ENCODE measurements at places on chromosomes 12 and 14.

GRCh38 chr14:36271939-36272907 lies 48.2 kb downstream of the MBIP start:
- no peak for DNase-seq

GRCh38 chr14:106248321-106249192 lies 722.2 kb downstream of the TMEM121 start:
- no peak for DNase-seq

DNA sequence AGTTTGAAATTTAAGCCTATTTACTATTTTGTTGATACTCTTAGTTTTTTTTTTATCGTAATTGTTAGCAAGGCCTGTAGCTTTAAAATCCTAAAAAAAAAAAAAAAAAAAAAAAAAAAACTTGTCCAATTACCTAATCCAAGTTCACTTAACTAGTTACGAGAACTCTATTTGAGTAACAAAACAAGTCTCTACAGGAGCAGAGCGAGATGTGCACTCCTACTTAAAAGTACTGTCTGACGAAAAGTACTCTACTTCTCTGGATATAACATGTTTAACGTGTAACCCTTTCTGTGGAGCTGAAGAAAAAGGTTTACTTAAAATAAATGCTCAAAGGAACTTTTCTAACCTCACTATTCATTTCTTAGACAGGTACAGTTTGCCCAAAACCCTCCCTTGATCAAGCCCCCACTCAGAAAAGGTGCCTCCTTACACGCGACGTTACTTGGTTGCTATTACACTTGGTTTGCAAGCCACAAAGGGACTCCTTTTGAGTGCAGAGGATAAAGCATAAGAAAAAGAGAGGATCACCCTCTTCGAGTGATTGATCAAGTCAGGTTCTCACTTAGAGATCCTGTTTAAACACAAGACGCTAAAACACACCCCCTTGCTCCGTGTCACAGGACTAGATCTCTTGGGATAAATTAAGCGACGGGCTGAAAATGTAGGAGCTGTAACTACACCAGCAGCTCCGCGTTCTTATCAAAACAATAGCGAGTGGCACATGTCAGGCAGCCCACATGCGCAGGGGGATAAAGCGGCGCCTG lies 2.2 kb downstream of the BAZ1A start:
- DNase-seq: peak; percentile 47

DNA sequence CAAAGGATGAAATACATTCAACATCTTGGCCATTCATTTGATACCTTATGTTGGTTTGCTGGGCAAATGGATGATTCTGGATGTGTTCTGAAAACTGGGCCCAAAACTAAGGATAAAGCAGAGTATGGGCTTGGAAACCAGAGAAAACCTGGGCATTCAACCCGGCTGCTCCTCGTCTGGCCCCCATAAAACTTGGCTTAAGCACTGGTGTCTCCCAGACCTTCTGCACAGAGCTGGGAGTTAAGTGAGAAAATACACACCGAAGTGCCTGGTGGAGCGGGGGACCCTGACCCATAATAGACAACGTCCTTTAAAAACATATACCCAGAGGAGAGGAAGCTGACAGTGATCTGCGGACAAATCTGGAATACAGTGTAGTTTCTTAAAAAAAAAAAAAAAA lies 112.5 kb downstream of the FOXN3 start:
- DNase-seq: no peak

DNA sequence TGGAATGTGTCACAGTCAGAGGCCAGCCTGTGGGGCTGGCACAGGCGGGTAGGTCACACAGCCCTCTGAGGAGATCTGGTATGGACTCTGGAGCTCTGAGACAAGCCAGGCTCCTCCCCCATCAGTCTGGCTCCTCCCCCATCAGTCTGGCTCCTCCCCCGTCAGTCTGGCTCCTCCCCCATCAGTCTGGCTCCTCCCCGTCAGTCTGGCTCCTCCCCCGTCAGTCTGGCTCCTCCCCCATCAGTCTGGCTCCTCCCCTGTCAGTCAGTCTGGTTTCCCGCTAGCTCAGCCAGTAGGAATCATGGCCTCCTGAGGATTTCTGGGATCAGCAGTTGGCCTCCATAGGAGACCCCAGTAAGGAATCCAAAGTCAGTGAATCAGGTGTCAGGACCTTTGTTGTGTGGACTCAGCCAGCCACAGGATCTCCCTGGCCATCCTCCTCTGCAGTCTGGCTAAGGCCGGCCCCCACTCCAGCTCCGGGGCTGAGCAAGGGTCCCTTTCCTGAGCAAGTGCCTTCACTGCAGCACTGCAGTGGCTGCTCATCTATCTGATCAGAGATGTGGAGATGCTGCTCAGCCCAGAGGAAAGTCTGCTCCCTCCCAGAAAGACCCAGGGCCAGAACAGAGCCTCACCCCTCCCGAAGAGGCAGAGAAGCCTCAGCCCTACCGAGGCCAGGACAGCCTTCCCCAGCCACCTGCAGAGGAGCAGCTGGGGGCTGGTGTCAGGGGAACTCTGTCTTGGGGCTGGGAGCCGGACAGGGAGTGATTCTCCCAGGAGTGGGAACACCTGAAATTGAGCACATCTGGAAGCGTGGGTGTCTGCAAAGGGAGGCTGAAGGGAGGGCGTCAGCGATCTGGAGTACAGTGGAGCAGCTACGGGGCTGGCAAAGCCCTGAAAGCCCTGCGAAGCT lies 35.7 kb downstream of the IQSEC3 start:
- DNase-seq: no peak

DNA sequence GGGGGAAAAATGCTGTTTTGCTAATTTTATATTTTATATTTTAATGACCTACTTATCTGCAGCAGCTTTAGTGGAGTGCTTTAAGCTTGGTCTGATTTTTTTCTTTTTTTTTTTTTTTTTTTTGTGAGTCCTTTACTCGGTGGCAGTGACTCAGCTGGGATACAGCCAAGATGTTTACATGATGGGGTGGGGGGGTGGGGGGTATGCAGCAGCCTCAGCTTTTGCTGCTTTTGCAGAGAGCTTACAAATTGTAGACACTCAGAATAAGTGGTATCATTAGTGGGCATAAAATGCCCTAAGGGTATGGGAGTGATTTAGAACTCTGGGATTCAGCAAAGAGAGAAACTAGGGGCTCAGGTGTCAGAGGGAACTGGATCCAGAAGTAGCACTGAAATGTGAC lies 38.2 kb upstream of the ARHGAP5 start:
- DNase-seq: no peak

- no peak for DNase-seq
Measured at GRCh38 chr14:70662080-70662479, 20.4 kb downstream of the TTC9 start.

DNA sequence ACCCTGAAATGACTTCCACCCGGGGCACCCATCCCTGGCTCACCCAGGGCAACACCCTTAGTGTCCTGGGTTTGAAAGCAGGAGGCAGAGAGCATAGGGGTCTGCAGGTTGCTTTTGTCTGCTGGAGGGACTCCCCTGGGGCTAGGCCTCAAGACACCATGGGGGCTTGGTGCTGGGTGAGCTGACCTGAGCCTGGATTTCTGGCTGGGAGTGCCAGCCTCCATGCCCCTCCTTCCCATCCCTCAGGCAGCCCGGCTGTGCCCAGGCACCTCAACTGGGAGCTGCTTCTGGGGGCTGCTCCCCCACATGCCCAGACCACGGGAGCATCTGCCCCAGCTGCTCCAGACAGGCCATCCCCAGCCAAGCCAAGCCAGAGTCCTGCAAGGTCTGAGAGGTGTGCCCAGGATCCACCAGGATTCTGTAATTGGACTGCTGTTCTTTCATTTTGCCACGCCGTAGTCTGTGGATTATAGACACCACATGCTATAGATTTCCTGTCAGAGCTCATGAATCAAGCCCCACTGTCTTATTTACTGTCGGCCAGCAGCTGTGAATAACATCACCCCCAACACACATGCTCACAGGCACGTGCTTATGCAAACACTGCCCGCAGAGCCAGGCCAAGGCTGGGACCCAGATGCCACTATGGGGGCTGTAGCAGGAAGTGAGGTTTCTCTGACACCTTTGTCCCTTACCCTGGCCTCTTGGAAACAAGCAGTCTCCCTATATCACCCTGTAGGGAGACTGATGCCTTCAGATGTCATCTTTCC lies 29.4 kb upstream of the ESRRB start:
- peak; percentile 75 for DNase-seq

DNA sequence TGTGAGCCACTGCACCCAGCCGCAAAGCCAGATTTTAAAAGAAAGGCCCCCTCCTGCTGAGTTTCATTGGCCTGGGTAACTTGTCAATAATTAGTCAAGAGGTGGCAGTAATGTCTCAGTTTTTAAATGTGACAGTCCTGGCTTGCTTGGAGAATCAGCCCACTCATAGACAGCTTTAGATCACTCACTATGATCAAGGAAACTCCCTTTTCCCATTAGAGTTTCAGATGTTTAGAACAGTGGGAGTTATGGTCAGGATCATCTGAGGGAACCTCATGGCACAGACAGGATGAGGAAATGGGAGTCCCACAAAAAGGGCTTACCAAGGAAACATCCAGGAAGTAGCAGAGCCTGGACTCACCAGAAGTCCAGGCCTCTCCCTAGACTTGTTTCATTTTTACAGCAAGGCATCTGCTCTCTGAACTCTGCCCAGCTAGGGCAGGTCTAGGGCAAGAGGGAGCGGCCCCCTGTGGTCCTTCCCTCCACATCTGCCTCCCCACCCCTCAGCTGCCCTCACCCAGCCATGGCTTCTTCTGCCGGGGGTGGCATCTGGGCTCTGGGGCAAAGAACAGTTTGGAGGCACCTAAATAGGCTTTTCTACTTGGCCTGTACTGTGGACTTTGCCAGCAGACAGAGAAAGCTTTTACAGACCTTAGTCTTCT lies 11.2 kb downstream of the BCL2L14 start:
- DNase-seq: peak; percentile 56

Data from NCI-H82 (cell line).